ENCODE measurements at places on chromosomes 1 and 21. TPM values are rescaled to one million over a fixed set of nuclear protein-coding genes. Genes with fewer than 3 reads are reported as not detected.
A peak's percentile ranks its signal among the peaks of the same experiment; 100 is the strongest.

GRCh38 chr1:194795917-194796593 is 1609.6 kb upstream of the B3GALT2 start:
- DNase-seq = no peak

Gene C1QB
- 0.33 TPM for total RNA-seq

- DNase-seq = no peak
Measured at GRCh38 chr1:42847111-42847595, 740 bp downstream of the ZNF691 start.

GRCh38 chr1:24102961-24103360 is 9.0 kb downstream of the MYOM3 start:
- no peak for DNase-seq

DNA sequence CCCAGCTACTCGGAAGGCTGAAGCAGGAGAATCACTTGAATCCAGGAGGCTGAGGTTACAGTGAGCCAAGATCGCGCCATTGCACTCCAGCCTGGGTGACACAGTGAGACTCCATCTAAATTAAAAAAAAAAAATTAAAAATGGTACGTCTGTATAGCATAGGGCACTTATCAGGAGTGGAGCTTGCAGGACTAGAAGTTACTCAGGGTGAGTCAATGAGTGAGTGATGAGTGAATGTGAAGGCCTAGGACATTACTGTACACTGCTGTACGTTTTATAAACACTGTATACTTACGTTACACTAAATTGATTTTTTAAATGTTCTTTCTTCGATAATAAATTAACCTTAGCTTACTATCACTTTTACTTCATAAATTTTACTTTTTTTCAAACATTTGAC is 183.6 kb downstream of the NR5A2 start:
- DNase-seq = peak; percentile 17

- DNase-seq = no peak
Measured at GRCh38 chr1:28950449-28950848, 36.1 kb downstream of the EPB41 start.

DNA sequence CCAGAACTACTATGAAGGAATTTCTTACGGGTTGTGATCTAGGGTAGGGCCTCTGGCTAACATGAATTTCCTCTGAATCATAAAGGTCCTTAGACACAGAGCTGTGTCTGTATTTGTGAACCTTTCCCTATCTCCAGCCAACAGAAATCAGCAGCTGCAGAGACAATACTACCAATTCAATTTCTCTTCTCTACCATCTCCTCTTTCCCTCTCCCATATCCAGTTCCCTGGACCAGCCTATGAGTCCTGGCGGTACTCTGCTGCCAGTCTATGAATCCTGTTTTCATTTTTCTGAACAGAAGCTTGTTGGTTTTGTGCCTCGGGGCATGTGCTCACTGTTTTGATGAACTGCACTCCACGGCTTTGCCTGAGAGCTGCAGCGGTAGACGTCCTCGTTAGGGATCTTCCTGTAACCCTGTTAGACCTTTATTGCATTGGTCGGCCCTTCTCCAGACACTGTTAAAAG is 458.0 kb upstream of the VAMP3 start:
- DNase-seq = no peak
